Stimulated activated CD4-positive, alpha-beta T cell treated with anti-CD3 and anti-CD28 coated beads, Interleukin-2, amount 100 ng/mL, for 24 hours (primary cell): ENCODE measurements at places on chromosomes 13 and 19.

DNA sequence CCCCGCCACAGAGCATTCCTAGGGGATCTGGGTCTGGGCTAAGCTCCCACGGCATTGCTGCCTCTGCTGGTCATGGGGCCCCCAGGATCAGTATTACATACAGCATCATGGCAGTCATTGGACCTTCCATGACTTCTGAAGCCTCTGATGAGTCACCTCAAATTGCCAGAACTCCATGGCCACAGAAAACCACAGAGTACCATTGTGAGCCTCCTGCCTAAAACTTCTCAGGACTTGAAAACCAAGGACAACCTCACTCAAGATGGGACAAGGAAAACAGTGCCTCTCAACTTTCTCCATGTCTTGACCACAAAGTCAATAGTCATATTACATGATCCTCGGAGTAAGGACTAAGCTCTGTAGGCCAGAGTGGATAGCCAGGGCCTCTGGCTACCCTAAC is 306.0 kb downstream of the GPC5 start:
- DNase-seq, result no peak

DNA sequence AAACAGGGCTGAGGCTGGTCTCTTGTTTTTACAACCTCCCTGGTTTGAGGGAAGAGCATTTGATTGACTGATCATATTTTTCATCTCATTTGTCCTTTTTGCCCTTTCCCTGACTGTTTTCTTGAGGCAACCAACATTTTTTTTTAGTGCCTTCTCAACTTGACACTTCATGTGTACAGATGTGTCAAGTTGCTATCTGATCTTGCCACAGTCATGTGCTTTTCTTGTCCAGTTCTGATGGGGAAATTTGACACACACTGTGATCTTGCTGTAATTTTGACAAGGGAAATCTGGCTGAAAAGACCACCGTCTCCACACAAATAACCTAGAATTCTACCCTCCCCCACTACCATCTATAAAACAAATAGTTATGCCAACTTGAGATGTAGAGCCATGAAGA is 329.6 kb downstream of the KCTD12 start:
- DNase-seq, result no peak

- DNase-seq, result no peak
Observed at GRCh38 chr13:52009946-52010345, 1.3 kb downstream of the ATP7B start.

GRCh38 chr13:102608974-102609373 is 12.2 kb downstream of the TPP2 start:
- no peak for DNase-seq

GRCh38 chr19:15252398-15253018 is 20.3 kb upstream of the EPHX3 start:
- no peak for DNase-seq

DNA sequence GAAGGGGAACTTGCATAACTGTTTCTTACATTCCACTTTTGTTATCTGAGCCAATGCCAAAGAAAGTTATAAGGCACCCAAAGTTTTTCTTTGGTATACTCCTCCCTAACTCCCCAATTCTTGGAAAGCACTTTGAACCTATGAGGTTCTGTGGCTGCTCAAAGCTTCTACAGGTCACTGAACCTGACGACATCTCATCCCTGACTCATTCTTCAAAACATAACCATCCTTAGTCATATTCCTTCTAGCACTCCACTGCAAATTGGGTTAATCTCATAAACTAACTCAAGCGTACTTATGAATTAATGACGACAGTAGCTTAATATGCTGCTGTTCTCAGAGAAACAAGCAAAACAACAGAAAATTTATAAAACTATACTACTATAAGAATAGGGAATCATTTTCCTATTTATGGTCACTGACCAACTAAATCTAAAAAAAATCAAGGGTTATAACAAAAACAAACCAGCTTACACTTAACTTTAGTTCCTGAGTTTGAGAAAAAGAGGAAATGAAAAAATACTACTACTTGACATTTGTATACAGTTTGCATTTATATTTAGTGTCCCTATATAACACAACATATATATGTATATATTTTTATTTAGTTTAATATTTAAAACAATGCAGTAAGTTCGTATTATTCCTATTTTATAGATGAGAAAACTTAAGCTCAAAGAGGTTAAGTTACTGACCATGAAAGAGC is 69.1 kb downstream of the CAB39L start:
- no peak for DNase-seq

GRCh38 chr19:30214651-30215051 is 157.5 kb upstream of the ZNF536 start:
- DNase-seq, result no peak

- no peak for DNase-seq
Observed at GRCh38 chr13:62779161-62779560, 1363.5 kb upstream of the PCDH20 start.

DNA sequence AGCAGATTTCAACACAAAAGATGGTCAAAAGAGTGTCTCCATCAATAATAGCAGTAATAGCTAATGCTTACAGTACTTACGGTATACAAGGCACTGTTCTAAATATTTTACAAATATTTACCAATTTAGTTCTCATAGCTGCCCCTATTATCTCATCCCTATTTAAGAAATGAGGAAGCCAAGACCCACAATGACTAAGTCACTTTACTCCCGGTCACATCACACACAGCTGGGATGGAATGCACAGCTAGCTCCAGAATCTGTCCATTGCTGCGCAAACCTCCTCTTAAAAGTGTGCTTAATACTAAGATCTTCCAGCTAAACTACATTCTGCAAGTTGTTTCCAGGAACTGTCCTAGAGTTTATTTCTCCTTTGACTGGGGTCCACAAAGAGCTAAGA is 63.4 kb downstream of the RAP2A start:
- DNase-seq, result no peak

DNA sequence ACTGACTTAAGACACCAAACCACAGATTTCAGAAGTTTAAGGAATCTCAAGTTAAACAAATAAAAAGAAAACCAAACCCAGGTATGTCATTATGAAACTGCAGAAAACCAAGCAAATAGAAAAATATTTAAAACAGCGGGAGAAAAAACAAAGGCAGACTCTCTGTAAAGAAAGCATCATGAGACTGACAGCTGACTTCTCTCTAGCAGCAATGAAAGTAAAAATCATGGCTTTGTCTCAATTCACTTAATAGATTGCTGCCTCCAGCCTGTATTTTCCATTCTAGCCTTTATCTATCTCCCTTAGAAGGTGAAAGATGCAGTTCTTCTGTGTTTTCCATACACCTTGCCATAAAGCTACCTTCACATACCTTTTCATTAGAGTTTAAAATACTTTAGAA is 131.1 kb upstream of the IPO5 start:
- DNase-seq, result no peak
